ENCODE measurements at places on chromosomes 1 and 21. TPM values are rescaled to one million over a fixed set of nuclear protein-coding genes. Genes with fewer than 3 reads are reported as not detected.

- ATAC-seq = no peak
Observed at GRCh38 chr1:209103092-209103491, 480.4 kb upstream of the CAMK1G start.

DNA sequence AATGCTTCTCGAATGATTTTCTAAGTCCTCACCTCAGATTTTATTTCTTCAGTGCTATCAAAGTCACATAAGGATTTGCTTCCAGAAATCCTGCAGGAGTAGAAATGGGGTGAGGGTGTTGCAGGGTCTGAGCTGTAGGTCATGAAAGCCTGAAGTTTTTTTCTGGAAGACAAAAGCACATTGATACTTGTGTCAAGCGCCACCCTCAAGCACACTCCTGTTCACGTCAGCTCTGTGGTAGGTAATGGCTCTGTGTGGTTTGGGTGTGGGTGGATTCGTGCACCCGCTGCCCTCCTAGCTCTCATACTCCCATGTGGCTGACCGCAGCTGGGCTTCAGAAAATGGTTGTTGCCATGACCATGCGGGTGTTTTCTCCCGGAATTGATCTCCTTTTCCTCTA, 39.9 kb downstream of the AKNAD1 start:
- peak; percentile 72 for ATAC-seq

DNA sequence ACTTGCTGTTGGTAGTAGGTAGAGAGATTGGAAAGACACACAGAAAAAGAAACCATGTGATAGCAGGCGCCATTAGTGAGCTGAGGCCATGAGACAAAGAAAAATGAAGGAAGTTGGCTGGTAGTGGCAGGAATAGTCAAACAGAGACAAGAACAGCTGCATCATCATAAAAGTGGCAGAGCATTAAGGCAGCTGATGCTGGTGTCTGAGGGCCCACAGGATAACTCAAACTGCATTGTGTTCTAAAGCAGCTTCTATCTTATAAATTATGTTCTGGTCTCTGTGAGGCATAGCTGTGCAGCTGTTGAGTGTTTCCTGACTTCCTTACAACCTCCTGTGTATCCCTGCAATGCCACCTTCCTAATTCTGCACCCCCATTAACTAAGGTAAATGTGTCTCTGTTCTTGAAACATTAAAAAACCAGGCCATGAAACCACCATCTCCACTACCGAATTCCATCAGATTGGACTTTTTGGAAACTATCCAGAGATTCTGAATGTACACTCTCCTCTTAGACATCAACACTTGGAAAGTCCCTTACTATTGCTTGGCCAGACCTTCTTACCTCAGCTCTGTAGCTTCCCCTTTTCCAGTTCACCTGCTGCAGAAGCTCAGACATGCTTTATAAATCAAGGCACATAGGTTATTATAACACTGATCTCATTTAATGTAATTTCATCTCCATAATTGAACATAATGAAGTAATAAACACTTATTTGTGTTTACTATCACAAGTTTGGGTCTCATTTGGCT, 23.4 kb upstream of the ARHGAP29 start:
- ATAC-seq = no peak

- ATAC-seq = peak; percentile 45
Observed at GRCh38 chr1:226181996-226182714, 4.4 kb downstream of the ACBD3 start.

GRCh38 chr1:113256348-113256729, 134.0 kb upstream of the MAGI3 start:
- ATAC-seq = peak; percentile 77

DNA sequence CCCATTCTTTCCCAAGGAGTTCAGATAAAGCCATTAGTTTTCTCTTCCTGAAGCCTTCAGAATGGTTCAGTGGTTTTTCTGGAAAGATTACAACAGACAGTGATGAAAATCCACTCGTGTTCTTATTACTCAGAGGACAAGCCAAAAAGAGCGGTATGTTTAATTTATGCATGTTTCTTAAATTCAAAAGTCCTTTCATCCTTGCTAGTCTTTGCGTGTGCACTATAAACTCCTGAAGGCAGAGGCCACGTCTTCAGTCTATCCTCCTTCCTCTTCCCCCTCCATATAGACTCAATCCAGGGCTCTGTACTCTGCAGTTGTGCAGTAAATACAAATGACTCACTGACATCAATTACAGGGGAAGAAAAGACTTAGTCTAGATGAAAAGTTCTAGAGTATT, 409.2 kb upstream of the PLXNA2 start:
- ATAC-seq = no peak

- no peak for ATAC-seq
Observed at GRCh38 chr21:33762803-33763581, 120.7 kb downstream of the ITSN1 start.

DNA sequence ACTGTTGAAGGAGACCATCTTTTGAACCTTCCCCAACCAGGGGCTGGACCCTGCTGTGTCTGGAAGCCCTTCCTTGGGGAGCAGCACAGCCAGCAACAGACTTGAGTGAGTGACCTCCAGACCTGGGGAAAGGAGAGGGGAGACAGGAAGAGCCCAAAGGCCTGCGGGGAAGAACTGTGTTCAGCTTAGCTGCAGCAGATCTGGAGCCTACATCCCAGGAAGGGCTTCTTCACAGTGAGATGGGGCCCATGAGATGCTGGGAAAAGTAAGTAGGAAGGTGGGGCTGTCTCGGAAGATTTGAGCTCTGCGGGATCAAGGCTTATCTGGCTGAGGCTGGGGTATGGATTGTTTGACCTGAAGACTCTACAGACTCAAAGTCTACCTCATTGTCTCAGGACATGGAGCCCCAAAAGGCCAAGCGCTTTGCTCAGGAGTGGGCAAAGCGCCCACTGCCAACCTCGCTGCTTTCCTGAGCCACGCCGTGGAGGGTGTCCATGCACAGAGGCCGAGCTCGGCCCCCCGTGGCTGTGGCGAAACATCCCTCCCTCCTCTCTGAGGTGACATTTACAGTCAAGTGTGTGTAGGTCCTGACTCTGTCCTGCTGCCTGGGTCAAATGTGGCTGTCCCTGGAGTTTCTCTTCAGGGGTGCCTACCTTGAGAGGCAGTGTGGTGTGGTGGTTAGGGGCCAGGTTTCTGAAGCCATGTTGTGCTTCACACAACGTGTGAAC, 24.5 kb downstream of the SPOCD1 start:
- no peak for ATAC-seq

The ADPRS gene
- total RNA-seq = 27.4 TPM

- ATAC-seq = peak; percentile 10
Observed at GRCh38 chr1:6726253-6726652, 24.6 kb upstream of the DNAJC11 start.

The EXTL1 gene
- not detected for total RNA-seq

The COL9A2 gene
- 0.64 TPM for total RNA-seq

DNA sequence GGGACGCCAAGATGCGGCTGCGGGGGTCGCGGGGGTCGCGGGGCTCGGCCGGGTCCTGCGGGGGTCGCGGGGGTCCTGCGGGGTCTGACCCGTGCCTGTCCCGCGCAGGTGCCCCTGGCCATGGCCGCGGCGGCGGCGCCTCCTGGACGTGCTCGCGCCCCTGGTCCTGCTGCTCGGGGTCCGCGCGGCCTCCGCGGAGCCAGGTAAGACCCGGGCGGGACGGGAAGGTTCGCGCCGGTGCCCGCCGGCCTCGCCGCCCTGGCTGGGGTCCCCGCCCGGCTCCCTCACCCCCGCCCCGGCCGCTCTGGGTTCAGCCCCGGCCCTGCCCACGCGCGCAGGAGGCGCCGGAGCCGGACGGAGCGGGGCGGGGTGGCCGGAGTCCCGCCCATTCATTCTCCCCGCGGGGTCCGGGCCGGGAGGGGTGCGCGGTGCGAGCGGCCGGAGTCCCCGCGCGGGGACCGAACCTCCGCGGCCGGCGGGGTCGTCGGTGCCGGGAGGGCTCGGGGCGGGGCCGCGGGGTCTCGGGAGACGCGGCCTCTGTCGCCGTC, 380 bp downstream of the COL18A1 start:
- peak; percentile 13 for ATAC-seq

GRCh38 chr1:61318319-61319125, 236.2 kb downstream of the NFIA start:
- ATAC-seq = peak; percentile 63

The RASSF5 gene
- total RNA-seq = 38.7 TPM

The SIPA1L2 gene
- 36.9 TPM for total RNA-seq

The PODN gene
- total RNA-seq = 2.6 TPM

The TNFRSF18 gene
- total RNA-seq = 16.3 TPM

GRCh38 chr1:207579436-207579799, 65.5 kb upstream of the CR1L start:
- ATAC-seq = peak; percentile 58

The VANGL2 gene
- total RNA-seq = 12.3 TPM

DNA sequence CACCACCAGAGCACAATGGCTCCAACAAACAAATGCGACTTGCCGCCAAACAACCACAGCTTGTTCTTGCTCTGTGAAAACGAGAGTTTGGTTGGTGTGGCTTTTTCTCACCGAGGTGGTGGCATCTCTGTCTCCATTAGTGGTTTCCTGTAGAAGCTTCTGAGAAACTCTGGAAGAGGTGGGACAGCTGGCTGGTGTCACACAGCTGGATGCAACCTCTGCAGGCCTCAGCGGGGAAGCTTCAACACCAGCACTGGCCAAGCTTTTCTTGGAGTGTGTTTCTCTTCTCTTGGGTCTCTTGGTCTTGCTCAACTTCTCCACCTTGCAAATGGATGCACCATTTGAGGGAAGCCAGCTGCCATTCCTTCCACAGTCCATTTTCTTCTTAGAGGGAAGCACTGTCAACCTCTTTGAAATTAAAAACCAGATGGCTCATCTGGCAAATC, 124.8 kb downstream of the KCNN3 start:
- ATAC-seq = no peak

GRCh38 chr21:45590246-45590725, 48.0 kb upstream of the SLC19A1 start:
- peak; percentile 62 for ATAC-seq

The XCL1 gene
- total RNA-seq = not detected

The MTARC2 gene
- 3.0 TPM for total RNA-seq

The CNIH3 gene
- 2.1 TPM for total RNA-seq

GRCh38 chr1:83606416-83606955, 392.4 kb downstream of the TTLL7 start:
- no peak for ATAC-seq

GRCh38 chr21:45386336-45386727, 18.6 kb upstream of the COL18A1 start:
- peak; percentile 37 for ATAC-seq

DNA sequence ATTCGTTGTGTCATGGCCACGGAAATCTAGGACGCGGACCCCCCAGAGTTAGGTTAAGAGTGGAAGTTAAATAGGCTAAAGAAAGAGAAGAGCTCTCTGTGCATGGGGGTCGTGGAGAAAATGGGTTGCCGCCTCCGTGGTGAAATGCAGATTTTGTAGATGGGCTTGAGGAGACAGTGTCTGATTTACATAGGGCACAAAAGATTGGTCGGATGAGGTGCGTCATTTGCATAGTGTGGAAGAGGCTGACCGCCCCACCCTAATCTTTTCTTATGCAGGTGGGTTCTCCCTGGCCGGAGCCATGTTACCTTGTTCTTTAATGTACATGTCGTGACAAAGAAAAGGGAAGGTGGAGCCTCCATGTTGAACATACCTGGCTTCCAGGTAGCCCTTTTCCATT, 14.3 kb upstream of the SLC5A9 start:
- no peak for ATAC-seq

DNA sequence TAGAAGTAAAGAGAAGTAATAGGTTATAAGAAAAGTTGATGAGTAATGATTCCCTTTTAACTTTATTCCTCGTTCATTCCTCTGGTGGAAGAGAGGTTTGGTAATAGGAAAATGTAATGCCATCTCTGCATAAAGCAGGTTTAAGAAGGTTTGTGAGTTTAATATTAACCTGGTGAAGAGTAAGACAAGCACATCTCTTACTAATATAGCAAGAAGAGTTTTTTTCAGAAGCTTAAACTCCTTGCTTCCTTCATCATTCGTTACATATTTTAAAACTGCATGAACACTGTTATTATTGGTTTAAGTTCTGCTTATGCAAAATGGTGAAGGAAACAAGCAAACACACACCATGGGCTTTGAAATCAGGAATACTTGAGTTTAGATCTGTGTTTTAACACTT, 9.2 kb upstream of the PLA2G4A start:
- ATAC-seq = no peak

DNA sequence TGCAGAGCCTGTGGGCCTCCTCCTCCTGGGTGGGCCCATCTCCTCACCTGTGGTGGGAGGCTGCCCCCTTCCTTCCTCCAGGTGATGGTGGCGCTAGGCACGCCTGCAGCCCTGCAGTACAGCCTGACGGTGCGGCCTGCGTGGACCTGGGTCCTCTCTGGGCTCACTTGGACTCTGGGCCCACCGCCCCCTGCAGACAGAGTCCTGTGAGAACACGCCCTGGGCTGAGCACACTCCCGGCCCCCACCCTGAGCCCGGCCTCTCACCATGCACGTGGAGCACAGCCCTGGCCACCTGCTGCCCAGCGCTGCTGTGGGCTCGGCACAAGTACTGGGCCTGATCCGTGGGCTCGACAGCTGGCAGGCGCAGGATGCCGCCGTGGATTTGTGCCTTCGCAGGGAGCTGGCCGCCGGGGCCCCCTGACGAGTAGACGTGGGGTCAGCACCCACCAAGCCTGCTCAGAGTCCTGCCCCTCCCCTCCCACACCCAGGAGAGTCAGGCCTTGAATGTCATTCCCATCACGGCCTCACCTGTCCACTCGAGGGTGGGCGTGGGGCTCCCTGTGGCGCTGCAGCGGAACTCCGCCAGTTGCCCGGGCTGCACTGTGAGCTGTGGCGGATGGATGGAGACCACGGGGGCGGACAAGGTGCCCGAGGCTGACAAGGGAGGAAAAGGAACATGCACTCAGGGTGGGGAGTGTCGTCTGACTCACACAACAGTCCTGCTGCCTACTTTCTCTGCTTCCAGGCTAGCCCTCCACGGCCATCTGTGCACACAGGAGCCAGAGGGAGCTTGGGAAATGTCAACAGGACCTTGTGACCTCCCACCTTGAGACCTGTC, 43.4 kb downstream of the LDLRAD2 start:
- ATAC-seq = peak; percentile 51

DNA sequence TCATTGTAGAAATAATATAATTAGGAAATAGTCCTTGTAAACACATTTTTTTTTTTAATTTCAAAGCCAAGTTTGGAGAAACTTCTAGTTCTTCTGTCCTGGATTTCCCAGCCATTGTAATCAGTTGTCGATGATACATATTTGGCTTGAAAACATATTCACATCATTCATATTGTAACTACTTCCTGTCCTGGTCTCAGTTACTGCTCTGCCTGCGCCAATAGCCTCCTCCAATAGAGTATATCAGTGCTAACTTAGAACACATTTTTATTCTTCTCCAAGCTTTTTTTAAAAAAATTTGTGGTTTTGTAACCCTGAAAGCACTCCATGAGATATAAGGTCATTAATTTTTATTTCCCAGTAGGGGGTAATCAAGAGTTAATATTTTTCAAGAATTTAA, 46.1 kb upstream of the FMO2 start:
- no peak for ATAC-seq

DNA sequence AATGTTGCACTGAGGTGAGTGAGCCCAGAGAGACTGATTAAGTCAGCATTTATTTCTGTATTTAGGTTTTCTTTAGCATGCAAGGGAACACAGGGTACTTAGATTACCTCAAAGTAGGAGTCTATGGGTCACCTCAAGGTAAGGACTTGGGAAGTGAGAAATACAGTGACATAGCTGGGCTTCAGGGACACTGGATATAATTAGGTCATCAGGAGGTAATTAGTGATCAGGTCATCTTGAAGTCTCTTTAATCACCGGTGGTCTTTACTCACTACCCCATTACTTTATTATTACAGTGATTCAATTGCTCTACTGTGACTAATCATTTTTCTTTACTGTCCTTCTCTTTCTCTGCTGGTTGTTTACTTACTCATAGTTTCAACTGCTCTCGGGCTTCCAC, 59.9 kb upstream of the KCNK1 start:
- ATAC-seq = no peak

- ATAC-seq = no peak
Observed at GRCh38 chr21:35384375-35384774, 335.3 kb upstream of the RUNX1 start.

The MANEAL gene
- 3.1 TPM for total RNA-seq

The SUSD4 gene
- 42.2 TPM for total RNA-seq

Measured in esophagus mucosa (tissue), 1 donor.